ENCODE measurements at places on chromosomes 12 and 14.

GRCh38 chr14:102164241-102164641, 24.5 kb downstream of the WDR20 start:
- DNase-seq, result no peak

DNA sequence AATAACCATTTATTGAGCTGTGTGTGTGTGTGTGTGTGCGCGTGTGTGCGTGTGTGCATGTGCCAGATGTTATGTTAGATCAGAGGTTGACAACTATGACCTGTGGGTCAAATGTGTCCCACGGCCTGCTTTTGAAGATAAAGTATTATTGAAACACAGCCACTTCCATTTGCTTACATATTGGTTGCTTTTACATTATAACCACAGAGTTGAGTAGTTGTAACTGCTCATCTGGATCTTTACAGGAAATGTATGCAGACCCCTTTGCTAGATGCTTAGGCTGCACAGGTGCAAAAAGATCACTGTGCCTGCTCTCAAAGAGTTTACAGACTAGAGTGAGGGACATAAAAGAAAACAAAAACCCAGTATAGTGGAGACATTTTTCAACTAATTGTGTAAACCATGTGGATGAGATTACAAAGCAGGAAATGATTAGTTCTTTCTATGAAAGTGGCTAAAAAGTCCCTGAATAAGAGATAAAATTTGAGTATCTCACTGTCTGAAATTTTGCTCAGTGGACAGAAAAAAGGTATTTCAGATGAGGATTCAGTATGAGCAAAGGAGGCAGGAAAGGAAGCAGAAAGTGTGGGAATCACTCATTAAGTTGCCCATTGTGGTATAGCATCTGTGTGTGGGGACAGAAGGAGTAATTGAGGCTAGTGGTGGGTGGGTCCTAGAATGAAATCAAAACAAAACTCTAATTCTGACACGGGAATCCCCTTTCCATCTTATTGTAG, 188.4 kb downstream of the PAH start:
- no peak for DNase-seq

- no peak for DNase-seq
Observed at GRCh38 chr12:27967551-27968054, 4.9 kb downstream of the PTHLH start.

DNA sequence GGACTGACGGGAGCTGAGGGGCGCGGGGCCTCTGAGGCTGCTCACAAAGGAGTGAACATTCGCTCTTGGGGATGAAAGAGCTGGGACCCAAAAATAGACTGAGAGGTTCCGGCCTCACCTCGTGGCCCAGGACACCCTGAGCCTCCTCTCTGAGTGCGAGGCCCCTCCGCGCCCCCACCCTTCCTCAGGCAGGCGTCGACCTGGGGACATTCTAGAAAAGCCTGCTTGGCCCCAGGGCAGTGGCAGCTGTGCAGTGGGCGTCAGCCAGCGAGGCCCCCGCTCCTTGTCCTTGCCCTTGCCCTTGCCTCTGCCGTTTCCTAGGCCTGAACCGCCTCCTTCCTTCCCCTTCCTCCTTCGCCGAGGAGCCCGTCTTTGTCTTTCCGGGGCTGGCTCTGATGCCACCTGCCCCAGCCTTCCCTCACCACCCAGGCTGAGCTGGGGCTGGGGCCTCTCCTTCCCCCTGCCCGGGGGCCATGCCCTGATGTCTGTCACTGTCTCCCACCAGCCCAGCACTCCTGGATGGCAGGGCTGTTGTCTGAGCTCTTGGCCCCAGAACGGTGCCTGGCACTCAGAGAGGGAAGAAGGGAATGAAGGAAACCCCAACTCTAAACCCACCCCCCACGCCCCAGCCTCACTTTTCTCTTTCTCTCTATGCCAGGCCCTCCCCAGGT, 208.2 kb upstream of the RTL1 start:
- DNase-seq, result no peak

DNA sequence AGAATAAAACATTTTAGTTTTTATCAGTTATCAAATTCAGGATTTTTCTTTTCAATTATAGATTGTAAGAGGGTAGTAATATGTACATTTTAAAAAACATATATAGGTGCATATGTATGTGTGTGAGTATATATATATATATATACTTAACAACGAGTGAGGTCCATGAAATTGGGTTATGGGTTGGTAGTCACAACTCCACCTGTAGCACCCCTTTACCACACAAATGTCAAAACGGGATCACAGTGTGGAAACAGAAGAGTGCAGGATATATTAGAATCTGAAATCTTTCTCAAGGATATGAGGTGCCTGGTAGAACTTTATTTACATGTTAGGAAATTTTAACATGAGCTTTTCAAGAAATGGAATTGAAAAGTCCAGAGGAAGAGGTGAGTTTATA, 31.3 kb downstream of the MIA2 start:
- DNase-seq, result no peak
